ENCODE measurements at places on chromosomes 16 and 17. TPM values are rescaled to one million over a fixed set of nuclear protein-coding genes. Genes with fewer than 3 reads are reported as not detected.

Gene UTS2R
- total RNA-seq, result not detected

Gene RASL10B
- 1.5 TPM for total RNA-seq

Gene HOXB5
- total RNA-seq, result 0.57 TPM

DNA sequence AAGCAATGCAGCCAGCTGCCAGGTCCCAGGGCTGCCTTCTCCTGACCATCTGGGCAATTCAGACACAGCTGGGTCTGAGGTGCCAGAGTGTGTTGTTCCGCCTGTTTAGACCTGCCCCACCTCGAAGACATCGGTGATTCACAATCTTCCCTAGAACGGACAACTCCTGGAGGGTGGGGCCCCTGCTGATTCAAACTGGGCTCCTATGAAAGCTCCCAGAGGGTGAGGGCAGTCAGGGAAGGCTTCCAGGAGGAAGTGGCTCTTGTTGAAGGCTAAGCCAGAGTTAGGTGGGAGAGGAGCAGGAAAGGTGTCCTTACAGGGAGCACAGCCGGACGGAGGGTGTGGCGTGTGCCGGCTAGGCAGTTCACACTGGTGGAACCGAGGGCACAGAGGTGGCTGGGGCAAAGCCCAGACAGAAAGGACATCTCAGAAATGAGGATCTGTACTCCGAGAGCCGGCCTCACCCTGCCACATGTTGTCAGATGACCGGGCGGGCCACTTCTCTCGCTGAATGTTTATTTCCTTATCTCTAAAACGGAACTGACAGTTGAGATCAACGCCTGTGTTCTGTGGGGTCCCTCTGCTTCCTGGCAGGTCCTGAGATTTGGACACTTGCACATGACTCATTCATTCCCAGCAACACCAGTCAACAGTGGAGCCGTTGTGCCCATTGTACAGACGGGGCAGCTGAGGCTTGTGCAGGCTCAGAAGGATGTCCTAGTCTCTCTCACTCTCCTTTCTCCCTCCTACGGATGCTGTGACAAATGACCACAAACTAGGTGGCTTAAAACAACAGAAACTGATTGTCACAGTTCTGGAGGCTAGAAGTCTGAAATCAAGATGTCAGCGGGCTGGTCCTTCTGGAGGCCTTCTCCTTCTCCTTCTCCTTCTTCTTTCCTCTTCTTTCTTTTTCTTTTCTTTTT lies 26.9 kb upstream of the LITAF start:
- DNase-seq, result no peak

DNA sequence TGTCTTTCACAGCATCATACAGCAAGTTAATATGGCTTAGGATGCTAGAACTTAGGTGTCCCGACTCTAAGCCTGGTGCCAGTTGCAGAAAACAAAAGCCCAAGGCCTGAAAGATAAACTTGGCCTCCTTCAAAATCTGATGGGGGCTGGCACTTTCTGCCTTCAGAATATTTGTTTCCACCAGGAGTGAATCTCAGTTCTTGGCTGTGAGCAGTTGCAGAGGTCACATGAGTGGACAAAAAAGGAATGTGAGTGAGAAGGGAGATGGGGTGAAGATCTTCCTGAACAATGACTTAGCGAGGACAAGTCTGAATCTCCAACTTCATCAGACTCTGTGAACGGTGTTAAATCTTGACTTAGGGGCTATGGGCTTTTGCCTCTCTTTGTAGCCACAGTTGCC lies 46.6 kb downstream of the HOXB1 start:
- DNase-seq, result peak; percentile 37

Measured in fibroblast of the aortic adventitia (primary cell).